HCT116 (cell line): ENCODE measurements at places on chromosomes 7 and 10. TPM values are rescaled to one million over a fixed set of nuclear protein-coding genes. Genes with fewer than 3 reads are reported as not detected.

The GRID2IP gene
- 3.2 TPM for total RNA-seq

- H3K27me3 ChIP-seq, result no peaks in the 10 kb centered on the region
- no peaks in the 10 kb centered on the region for H3K4me1 ChIP-seq
- no peak overlapping the region for H3K27ac ChIP-seq
- no peak overlapping the region for H3K4me3 ChIP-seq
- no peak for DNase-seq
- no peaks in the 10 kb centered on the region for H3K36me3 ChIP-seq
Observed at GRCh38 chr10:78537018-78537417, 503.4 kb downstream of the RPS24 start.

GRCh38 chr10:62189131-62189530 is 79.5 kb downstream of the RTKN2 start:
- H3K27me3 ChIP-seq, result no peaks in the 10 kb centered on the region
- no peak overlapping the region for H3K27ac ChIP-seq
- DNase-seq, result no peak

DNA sequence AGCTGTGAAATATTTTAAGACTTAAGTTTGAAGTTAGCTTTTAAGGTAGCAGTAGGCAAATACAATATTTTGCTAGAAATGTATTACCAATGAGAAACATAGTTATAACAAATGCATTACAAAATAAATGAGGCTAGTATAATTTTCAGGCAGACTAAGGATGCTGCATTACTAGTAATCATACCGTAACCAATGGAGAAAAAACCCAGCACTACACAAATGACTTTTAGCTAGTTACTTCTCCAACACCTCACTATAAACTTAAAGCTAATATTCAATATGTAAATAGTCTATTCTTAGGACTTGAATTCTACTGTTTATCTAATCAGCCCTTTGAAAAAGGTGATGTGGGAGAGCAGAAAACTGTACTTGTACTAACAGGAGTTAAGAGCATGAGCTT is 285.3 kb upstream of the KLF14 start:
- H3K27ac ChIP-seq, result no peak overlapping the region
- no peaks in the 10 kb centered on the region for H3K36me3 ChIP-seq
- no peak for DNase-seq
- no peaks in the 10 kb centered on the region for H3K27me3 ChIP-seq
- H3K4me1 ChIP-seq, result peaks cover 67% of the 10 kb centered on the region

DNA sequence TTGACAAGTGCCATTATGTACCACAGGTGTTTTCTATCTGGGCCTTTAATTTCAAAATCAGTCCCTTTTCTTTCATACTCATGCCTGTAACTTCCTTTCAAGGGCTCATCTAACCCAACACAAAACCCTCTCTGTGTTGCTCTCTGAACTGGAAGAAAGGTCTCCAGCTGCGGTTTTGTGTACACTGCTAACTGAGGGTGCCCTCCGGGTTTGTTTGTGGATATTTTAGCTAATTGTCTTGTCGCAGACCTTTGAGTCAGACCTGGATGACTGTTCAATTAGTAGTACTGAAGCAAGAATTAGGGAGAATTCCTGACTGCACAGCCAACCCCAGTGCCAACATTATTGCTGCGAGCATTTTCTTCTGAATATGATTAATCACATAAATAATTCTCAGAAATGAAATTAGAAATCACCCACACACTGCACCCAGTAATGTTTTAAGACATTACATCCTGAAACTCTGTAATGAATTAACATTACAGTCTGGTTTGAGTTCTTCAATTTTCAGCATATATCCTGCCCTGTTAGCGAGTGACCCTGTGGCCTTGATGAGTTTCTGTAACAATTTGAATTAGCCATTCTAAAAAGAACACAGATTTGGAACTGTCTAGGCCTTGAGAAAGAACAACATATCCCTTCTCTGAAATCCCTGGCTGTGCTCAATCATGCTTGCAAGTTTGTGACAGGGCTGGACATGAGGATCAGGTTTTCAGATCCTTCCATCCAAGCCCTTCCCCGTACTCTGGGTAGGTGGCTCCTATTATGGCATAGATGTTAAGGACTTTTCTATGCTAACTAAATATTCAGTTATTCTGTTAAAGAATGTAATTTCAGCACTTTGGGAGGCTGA is 460.1 kb downstream of the PLXDC2 start:
- H3K4me3 ChIP-seq, result no peak overlapping the region
- H3K36me3 ChIP-seq, result no peaks in the 10 kb centered on the region
- H3K4me1 ChIP-seq, result no peaks in the 10 kb centered on the region
- no peak for DNase-seq
- H3K27me3 ChIP-seq, result no peaks in the 10 kb centered on the region

The KRIT1 gene
- 32.4 TPM for total RNA-seq

DNA sequence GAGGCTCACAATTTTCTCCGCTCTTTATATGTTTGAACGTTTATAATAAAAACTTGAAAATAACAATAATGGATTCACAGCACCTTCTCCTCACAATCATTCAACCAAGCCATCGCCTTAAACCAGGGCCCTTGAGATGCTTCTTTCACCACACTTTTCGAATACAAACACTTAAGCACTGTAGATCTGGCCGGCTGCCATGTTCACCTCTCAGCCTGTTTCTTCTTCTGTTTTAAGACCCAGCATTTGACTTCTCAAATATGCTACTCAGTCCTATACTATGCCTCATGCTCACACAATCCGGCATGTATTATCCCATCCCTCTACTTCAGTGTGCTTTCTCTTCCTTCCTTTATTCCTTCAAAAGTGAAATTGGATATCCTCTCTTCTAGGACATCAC is 280.6 kb downstream of the TFEC start:
- no peaks in the 10 kb centered on the region for H3K4me1 ChIP-seq
- no peaks in the 10 kb centered on the region for H3K27me3 ChIP-seq
- H3K36me3 ChIP-seq, result no peaks in the 10 kb centered on the region
- no peak overlapping the region for H3K4me3 ChIP-seq
- H3K27ac ChIP-seq, result no peak overlapping the region
- no peak for DNase-seq

GRCh38 chr7:55569797-55570196 is 2.5 kb downstream of the VOPP1 start:
- no peaks in the 10 kb centered on the region for H3K27me3 ChIP-seq
- DNase-seq, result no peak
- no peak overlapping the region for H3K4me3 ChIP-seq
- H3K27ac ChIP-seq, result no peak overlapping the region

The VSTM4 gene
- 0.07 TPM for total RNA-seq

- H3K27ac ChIP-seq, result no peak overlapping the region
- H3K27me3 ChIP-seq, result no peaks in the 10 kb centered on the region
- no peak overlapping the region for H3K4me3 ChIP-seq
- no peaks in the 10 kb centered on the region for H3K36me3 ChIP-seq
Observed at GRCh38 chr7:146528581-146528980, 412.0 kb downstream of the CNTNAP2 start.

DNA sequence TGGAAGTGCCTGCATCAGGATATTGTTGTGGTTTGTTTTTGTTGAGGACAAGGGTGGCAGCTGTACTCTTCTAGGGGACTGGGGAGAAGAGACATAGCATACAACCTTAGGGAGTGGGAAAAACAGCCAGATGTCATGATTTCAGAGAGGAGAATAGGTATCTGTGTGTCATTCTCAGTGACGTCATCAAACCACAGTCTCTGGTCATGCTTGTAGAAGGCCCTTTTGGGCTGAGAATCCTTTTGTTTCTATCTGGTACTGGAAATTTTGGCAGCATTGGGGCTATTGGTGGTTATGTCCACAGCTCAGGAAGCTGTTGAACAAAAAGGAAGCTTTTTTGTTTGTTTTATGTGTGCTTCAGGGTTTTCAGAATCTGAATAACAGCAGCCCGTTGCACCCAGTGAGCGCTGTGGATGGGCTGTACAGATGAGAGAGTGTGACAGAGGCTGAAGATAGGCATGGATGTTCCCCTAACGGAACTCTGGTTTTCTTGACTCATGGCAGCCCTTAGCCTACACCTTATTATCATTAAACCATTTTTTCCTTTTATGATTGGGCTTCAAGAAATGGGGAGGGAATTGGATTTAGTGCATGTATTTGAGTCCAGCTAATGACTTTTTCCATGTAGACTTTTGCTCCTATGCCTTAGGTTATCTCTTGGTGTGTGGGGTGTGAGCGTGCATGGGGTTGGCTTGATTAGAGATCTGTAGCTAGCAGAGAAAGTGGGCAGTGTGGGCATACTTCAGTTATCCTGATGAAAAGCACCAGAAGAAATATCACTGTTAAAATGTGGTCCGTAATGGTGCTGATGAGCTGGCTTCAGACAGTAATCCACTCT is 65.7 kb downstream of the SND1 start:
- H3K27me3 ChIP-seq, result no peaks in the 10 kb centered on the region
- H3K4me3 ChIP-seq, result no peak overlapping the region
- no peak overlapping the region for H3K27ac ChIP-seq
- peaks cover 47% of the 10 kb centered on the region; the same call in 1 of the 2 replicates for H3K36me3 ChIP-seq

GRCh38 chr10:69327463-69328379 is 49.4 kb downstream of the HK1 start:
- no peak overlapping the region for H3K27ac ChIP-seq
- no peak for DNase-seq
- peaks cover 24% of the 10 kb centered on the region for H3K4me1 ChIP-seq
- H3K27me3 ChIP-seq, result no peaks in the 10 kb centered on the region
- H3K36me3 ChIP-seq, result no peaks in the 10 kb centered on the region

- no peak for DNase-seq
- H3K36me3 ChIP-seq, result no peaks in the 10 kb centered on the region
- H3K4me3 ChIP-seq, result no peak overlapping the region
- no peaks in the 10 kb centered on the region for H3K4me1 ChIP-seq
- no peaks in the 10 kb centered on the region for H3K27me3 ChIP-seq
- no peak overlapping the region for H3K27ac ChIP-seq
Observed at GRCh38 chr7:142833174-142834048, 21.5 kb upstream of the EPHB6 start.

The UNCX gene
- not detected for total RNA-seq
